Effector CD4-positive, alpha-beta T cell (primary cell): ENCODE measurements at places on chromosomes 16 and 17.

GRCh38 chr17:49996121-49996494, 1.1 kb upstream of the DLX3 start:
- no peak for DNase-seq

DNA sequence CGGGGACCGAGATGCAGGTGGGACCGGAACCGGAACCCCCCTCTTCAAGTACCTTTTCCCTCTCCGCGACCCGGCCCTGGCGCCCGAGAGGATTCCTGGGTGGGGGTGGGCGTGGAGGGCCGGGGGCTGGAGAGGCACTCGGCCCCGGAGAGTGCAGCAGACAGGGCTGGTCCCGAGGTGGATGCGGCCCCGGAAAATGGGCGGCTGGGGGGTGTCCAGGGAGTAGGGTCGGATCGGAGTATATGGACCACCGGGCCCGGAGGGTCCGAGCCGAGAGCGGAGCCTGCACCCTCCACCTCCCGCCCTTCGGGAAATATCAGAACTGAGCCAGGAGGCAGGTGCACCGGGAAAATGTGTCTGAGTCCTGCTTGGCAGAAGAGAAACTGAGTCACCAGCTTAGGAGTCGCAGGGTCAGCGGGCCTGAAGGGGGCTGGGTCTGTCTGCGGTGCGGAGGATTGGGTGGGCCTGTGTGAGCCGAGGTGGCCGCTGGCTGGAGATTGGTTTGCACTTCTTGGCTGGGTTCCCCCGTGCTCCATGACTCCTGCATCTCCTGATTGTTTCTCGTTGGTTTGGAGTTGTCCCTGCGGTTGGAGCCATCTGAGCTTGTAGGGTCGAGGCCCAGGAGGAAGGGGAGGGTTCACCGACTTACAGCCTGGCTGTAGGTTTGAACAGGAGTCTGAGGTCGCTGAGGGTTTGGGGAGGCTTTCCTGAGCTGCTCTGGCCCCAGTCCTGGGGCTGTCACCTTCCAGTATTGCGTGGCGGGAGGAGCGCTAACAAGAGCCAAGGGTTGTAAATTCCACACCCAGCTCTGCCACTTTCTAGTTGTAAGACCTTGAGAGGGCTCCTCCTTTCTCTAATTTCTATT, 518 bp downstream of the SH2B1 start:
- peak; percentile 33 for DNase-seq

GRCh38 chr16:56357241-56357764, 68.0 kb downstream of the AMFR start:
- DNase-seq, result no peak

GRCh38 chr16:3004319-3004718, 8.4 kb upstream of the CLDN9 start:
- DNase-seq, result no peak

- no peak for DNase-seq
Observed at GRCh38 chr17:14104734-14105133, 35.4 kb downstream of the COX10 start.

DNA sequence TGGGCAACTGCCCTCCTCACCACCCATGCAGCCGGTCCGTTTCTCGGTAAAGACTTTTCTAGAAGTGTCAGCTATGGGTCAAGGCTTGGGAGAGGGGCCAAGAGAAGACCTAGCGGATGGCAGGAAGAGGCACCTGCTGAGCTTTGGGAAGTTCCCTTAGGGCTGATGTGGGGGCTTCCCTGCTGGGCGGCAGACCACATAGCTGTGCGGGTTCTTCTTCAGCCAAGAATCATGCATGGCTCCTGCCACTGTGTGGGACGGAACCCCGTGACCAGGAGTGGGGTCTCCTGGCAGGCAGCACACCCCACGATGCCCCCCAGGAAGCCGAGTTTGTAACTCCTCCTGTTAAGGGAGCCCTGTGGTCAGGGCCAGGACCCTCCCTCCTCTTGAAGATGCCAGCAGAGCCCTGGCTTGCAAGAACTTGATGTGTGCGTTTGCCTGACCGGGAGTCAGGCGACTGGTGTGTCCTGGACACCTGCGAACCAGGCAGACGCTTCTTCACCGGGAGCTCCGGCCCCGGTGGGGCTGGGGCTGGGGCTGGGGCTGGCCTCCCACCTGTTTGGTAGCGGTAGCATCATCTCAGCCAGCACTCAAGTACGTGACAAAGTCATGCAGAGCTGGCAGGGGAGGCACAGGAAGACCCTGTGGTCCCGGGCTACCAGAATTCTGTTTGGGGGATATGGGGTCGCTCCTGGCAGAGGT, 17.7 kb upstream of the SLC38A10 start:
- no peak for DNase-seq

DNA sequence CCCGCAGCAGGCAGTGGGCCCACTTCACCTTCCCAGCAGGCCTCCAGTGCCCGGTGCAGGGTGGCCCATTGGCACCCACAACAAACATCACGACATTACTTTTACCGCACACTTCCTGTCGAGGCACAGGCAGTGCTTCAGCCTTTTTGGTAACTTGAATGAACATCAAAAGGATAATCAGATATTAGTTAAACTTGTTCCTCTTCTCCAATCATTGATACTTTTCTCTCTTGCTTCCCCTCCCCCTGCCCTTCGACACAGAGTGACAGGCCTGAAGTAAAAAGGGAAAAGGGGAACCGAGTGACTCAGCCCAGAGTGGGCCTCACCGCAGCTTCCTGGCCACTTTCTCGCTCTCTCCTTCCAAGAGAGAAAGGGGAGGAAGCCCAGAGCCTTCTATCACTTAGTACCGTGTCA, 507.0 kb downstream of the MAF start:
- peak; percentile 23 for DNase-seq

DNA sequence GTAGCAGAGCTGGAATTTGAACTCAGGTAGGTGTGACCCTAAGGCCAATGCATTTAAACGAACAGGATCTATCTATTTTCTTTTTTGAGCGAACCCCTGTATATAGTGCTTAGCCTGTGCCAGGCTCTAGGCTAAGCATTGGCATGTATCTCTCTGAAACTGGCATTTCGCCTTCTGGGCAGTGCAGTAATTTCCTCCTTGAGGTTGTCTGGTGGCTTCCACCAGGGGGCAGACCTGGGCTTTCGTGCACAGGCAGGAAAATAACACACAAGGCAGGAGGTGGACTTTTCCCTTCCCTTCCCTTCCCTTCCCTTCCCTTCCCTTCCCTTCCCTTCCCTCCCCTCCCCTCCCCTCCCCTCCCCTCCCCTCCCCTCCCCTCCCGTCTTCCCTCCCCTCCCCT, 34.4 kb upstream of the PRKCB start:
- peak; percentile 76 for DNase-seq

DNA sequence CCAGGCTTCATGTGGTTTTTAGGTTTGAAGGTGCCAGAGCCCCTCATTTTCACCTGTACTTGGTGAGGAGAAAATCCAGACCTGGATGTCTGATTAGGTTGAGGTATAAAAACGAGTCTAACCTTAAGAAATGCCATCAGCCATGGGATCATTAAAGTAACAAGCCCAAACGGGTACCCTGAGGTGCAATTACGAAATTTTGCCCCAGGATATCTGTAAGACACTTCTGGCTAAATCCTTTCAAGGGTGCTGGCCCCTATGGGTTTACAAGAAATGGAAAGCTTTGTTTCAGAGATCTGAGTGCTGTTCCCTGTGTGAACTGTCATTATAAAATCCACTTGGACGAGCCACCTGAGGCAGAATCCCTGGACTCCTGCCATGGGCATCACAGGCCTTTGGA, 19.8 kb downstream of the ADAT1 start:
- DNase-seq, result no peak

GRCh38 chr16:69839240-69839688, 77.1 kb downstream of the WWP2 start:
- DNase-seq, result no peak

GRCh38 chr17:4913994-4914393, 11.1 kb upstream of the CHRNE start:
- DNase-seq, result no peak

DNA sequence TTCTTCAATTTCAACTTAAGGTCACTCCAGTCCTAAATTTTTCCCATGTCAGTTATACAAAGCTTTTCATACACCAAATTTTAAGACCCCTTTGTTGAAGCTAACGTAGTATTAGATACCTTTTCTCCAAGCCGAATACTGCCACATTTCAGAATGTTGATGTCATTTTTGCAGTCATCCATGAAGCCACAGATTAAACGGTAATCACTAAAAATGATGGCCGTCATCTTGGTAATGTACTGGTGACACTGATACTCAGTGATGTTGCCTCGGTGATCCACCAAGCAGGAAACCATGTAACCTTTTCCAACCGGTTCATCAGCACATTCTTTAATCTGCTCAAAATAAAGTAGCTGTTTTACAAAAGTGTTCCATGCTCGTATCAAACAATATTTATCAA, 82.1 kb upstream of the CLEC18B start:
- DNase-seq, result no peak

DNA sequence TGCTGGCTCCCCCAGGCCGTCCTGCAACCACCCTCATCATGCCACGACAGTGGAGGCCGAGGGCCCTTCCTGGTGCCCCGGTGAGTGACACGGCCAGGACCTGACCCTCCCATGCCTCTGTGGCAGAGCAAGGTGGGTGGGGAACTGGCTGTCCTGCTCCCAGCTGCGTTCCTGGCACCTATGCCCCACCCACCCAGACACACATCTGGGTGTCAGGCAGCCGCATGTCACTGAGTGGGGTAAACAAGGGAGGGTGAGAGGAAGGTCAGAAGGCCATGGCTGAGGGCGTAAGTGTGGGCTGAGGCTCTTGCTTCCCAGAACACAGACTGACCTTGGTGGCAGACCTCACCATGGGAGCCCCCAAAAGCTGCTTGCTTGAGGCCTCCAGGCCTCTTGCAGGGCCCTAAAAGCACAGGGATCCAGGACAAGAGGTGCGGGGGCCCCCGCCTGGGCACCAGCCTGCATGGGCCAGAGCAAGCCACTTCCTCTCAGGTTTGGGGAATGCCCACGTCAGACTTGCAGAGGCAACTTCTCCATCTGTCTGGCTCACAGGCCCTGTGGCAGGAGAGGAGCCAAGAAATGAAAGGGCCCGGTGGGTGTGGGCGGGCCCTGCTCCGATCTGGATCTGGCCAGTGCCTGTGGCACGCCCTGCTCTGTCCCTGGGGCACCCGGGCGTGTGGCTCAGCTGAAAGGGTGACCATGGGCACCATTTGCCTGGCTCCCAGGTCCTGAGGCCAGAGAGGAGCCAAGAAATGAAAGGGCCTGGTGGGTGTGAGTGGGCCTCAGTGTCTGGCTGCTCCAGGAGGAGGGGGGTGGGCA, 3.9 kb upstream of the CCDC57 start:
- DNase-seq, result no peak

DNA sequence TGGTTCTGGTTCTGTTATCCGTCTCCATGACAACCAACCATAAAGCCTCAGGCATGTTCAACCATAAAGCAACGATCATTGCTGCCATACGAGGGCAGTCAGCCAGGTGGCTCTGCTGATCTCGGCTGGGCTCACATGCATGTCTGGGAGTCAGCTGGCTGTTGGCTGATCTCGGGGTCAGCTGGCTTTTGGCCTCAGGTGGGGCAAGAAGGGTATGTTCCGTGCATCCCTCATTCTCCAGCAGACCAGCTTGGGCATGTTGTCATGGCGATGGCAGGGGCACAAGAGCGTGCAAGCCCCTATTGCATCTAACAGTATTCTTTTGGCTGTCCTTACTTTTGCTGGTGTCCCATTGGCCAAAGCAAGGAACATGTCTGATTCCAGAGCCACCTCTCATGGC, 86.2 kb downstream of the ABCC6 start:
- DNase-seq, result no peak

DNA sequence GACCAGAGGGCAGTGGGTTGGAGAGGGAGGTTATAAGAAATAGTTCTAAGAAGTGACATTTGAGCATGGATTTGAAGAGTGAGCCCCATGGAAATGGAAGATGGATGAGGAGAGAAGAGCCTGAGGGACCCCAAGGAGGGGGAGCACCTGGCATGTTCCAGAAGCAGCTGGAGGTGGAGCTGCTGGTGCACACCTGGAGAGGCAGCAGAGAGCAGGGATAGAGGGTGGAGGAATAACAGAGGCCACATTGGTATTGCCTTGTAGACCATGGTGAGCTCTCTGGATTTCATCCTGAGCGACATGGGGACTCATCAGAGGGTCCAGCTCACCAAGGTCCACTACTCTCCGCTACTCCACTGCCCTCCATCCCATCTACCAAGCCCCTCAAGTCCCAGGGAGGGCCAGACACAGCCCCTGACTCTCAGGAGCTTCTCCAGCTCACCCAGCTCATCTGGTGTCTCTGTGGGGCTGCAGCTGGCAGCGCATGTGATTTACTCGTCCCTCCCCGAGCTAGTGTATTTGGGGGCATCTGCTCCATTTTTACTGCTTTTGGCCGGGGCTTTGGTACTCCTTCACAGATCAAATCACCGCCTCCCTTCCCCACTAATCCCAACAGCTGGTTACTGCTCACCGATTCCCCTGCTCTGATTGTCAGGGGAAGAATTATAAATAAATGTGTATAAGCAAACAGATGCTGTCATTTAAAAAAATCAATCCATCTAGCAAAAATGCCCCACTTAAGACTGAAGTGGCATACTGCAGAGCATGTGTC, 22.1 kb upstream of the KDM8 start:
- no peak for DNase-seq

DNA sequence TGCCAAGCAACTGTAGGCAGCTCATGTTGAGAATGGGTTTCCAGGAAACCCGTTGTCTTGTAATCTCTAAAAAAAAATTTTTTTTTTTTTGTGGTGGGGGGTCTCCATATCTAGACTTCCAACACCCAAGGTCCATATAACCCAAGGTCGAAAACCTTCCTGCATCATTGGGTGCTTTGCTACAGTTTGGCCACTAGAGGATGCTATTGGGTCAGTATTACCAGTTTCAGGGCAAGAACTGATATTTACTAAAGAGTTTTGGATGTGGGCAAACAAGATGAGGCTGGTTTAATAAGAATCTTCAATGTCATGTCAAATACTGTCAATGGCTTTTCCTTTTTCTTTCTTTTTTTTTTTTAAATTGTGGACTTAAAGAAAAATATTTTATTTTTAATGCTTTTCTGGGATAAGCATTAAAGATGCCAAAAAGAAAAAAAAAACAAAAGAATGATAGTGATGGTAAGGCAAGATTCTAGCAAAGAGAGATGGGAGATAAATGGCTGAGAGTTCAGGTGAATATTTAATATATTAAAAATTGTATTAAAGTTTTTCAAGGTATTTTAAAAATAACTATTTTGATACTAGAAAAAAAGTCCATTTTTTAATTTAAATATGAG, 62.2 kb downstream of the DHRS7C start:
- DNase-seq, result no peak

GRCh38 chr17:75181608-75182318, 996 bp downstream of the SUMO2 start:
- peak; percentile 33 for DNase-seq

- no peak for DNase-seq
Observed at GRCh38 chr17:55454906-55455474, 33.4 kb upstream of the MMD start.
